Activated CD4-positive, alpha-beta T cell treated with anti-CD3 and anti-CD28 coated beads, Interleukin-2, amount 50 U/mL, for 1 hour (primary cell): ENCODE measurements at places on chromosomes 5 and 9.

DNA sequence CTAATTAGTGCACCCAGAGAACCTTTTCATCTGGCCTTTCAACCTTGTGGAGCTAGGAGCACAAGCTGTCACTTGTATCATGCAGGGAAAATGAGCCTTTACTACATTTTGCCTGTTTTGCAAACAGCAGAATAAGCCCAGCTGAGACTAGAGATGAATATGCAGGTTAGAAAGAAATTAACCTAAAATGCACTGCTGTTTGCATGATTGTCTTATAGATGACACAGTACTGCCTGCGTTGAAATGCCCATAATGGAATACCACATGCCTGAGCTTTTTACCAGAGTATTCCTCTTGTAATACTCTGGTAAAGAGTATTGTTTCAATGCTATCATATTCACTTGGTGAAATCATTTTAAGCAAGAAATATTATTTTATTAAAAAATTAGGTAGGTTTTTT is 90.7 kb downstream of the SNX24 start:
- no peak for DNase-seq

DNA sequence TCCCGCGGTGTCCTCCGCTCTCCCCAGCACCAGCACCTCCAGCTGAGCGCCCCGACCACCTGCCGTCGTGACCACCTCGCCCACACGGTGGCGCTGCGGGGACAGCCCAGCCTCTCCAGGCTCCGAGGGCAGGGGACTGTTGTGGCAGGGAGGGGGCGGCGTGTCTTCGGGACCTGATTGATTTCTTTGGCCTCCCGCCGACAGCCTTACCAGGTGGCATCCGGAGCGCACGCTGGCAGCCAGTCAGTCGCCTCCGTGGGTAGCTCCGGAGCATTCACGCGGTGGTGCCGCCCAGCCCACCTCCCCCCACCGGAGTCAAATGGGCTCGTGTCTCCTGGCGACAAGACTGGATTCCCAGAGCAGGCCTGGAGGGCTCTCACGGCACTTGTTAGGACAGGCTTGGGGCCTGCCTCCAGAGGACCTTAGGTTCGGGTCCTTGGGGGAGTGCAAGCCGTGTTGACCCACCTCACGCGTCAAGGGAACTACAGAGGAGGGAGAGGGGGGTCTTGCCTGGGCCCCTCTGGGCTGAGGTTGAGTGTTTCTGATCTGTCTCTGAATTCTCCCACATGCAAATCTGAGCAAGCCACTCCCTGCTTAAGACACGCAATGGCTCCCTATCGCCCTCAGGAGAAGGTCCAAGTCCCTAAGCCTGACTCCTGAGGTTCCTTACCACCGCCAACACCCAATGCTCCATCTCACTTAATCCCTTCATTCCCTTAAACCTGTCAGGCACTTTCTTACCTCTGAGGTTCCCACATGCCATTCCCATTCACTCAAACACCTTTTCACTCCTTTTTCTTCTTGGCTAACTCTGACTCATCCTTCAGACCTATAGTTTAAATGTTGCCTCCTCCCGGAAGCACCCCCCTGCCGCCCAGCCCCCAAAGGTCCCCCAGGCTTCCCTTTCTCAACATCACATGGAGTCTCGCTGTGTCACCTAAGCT is 51.2 kb upstream of the GGTA1 start:
- peak; percentile 63 for DNase-seq

- DNase-seq: no peak
These were observed 64.6 kb downstream of the SH3TC2 start for GRCh38 chr5:148998174-148998797.

DNA sequence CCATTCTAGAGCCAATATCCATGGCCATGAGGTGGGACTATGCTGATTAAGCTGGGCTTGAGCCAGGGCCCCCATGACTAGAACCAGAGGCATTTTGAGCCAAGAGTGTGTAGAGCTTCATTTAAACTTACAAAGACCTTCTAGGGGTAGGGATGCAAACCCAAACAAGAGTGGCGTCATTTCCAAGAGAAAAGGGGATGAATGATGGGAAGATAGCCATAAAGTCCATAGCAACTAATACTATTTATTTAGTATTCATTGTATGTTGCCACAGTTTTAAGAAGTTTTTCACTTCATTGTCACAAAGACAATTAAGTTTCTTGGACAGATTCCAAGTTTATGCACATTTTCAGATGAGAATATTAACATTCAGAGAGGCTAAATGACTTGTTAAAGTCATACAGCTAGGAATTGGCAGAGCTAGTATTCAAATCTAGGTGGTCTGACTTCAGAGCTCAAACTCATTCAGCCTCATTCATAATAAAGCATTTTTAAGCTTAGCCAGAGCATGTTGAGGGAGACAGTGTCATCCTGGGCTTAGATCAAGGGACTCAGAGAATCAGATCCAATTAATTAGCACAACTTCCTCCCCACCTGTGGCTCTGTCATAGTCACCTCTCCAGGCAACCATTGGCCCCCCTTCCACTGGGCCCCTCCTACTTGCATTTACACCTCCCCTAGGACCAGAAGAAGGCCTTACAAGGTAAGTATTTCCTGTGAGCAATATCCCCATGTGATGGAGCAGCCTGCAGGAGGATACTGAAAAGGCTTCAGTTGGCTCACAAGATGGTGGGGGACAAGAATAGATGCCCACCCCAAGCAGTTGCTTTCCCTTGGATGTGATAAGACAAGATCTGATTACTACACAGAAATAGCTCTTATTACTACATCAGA is 95.0 kb upstream of the PCSK1 start:
- DNase-seq: no peak

DNA sequence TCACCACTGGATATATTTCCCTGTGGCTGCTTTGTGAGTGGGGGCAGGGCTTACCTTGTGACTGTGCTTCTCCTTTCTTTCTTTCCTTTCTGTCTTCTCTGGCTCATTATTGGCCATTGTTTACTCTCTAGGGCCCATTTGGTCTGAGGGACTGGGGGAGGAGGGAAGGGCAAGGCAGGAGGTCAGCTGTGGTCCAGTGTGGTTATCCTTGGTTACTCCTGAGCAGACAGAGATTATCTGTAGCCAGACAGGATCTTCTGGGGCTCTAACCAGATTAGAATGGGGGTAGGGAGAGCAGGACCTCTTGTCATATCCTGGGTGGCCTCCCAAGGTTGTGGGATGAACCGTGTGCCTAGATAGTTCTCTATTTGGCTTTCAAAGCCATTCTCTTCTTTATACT is 71.2 kb downstream of the ANKRD55 start:
- no peak for DNase-seq
